ENCODE measurements at places on chromosomes 13 and 19.
A peak's percentile ranks its signal among the peaks of the same experiment; 100 is the strongest.

DNA sequence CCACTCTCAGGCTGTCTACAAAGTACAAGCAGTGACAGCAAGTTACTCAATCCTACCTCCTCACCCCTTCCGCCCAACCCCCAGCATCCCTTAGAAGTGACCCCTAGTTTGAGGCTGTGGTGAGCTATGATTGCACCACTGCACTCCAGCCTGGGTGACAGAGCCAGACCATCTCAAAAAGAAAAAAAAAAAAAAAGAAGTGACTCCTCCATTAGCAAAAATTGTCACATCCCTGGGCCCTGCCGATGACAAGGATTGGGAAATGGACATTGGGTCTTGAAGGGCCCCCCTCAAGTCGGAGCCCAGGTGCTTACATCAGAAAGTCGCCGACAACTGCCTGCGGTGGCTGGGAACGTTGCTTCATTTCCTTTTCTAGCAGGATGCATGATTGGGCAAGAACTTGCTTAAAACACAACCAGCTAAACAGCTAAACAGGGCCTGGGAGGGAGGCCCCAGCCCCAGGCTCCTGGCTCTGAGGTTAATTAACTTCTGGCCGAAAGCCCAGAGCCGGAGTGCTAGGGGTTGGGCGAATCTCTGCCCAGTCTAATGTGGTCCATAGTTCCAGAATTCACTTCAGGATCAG, 15.3 kb downstream of the RAB3D start:
- DNase-seq, result peak; percentile 47

GRCh38 chr19:43464134-43464775, 1.2 kb downstream of the LYPD3 start:
- DNase-seq, result no peak

- DNase-seq, result no peak
These were observed 11.3 kb downstream of the DCAF15 start for GRCh38 chr19:13963603-13964105.

GRCh38 chr19:49387936-49388372, at the start of gene KASH5:
Gene KASH5, plus strand, starts transcription at chr19:49388249. Its CDS starts 2,635 bp downstream, at chr19:49390884.
- DNase-seq, result peak; percentile 62

DNA sequence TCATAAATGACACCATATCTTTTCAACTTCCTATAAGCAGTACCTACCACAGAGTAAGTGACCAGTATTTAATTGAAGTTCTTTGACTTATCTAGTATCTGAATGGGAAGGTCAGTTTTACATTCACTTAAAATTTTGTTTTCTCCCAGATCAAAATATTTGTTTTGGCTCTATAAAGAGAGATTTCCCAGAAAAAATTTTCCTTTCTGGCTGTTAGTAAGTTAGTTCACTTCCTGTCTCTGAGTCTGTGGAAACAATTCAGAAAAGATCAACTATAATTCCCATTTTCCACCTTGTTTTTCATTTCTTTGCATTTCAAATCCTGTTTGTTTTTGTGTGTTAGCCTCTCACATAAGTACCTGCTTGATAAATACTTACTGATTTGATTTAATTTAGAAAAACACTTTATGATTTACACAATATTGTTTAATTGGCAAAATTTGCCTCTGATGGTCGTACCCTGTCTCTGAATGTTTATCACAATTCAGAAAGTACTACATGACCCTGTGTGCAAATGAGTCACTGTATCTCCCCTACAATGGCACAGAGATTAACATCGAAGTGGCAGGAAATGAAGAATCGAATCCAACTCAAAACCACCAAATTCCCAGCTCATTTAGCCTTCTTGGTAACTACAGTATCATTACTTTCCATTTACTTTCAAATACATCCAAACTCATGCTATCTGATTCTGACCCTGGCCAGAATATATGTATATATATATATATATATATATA, 15.4 kb upstream of the MED4 start:
- DNase-seq, result no peak

- no peak for DNase-seq
These were observed 4.7 kb downstream of the CSNK1A1L start for GRCh38 chr13:37100731-37101130.

DNA sequence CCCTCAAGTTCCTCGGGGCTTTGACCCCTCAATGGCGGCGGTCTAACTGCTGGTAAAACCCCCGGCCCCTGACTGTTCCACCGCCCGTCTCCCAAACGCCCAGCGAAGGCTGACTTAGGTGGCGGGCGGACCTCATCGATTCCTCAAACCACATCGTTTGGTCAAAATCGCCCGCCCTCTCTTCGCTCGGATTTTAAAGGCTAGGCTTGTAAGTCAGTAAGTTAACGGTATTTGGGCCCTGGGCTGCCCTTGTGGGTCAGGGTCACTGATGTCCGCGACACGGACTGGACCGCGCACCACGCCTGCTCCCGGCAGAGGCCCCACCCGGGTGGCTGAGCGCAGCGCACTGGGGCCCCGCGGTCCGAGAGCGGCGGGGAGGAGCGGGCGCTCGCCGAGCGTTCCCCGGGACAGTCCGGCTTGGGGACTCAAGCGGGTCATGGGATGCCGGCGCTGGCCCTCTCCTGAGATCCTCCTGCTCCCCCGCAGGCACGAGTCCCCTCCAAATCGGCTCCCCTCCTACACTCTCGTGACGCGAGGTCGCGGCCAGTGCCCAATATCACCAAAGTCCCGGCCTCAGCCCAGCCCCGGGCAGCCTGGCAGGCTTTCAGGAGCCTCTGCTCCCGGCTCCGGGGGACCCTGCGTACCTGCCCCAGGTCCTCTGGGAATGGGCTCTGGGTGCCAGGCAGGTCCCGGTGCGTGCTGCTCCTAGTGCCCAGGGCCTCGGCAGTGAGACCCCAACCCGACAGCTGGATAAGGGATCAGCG, 1.0 kb downstream of the FLT1 start:
- DNase-seq, result no peak

GRCh38 chr13:72983085-72983768, 75.6 kb upstream of the KLF5 start:
- no peak for DNase-seq

- DNase-seq, result no peak
These were observed 3.0 kb downstream of the ANGPTL4 start for GRCh38 chr19:8366961-8367326.

DNA sequence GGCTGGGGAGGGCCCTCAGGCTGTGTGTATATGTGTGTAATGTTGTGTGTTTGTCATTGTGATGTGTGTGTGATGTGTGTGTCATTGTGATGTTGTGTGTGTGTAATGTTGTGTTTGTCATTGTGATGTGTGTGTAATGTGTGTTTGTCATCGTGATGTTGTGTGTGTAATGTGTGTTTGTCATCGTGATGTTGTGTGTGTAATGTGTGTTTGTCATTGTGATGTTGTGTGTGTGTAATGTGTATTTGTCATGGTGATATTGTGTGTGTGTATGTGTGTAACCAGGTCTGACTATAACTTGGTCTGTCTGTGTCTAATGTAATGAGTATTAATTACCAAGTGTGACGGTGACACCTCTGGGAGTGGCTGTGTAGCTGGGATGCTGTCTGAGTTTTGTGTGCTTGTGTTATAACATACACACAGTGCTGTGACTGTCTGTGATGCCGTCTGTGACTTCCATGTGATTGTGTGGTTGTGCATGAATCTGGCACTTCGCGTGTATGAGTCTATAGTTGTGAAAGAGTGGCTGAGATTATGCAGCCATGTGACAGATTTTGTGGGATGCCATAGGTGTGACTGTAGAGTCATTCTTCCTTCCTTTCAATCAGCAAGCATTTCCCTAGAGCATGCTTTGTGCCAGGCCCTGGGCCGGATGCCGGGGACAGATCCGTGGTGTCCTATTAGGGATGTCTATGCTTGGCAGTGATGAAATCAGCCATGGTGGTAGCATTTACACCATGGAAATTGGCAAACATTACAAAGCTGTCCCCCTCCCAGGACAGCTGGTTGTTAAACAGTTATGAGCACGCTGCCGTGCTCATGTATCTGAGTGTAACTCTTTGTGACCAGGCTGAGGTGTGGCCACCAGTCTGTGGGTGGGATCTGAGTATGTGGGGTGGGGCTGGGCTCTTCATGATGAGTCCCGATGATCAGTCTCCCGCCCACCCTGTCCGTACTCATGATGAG, 6.4 kb downstream of the TNFSF14 start:
- DNase-seq, result no peak

GRCh38 chr19:2223959-2224358, 12.2 kb downstream of the PLEKHJ1 start:
- no peak for DNase-seq

GRCh38 chr19:9130965-9131364, 4.2 kb upstream of the OR7G3 start:
- DNase-seq, result no peak

DNA sequence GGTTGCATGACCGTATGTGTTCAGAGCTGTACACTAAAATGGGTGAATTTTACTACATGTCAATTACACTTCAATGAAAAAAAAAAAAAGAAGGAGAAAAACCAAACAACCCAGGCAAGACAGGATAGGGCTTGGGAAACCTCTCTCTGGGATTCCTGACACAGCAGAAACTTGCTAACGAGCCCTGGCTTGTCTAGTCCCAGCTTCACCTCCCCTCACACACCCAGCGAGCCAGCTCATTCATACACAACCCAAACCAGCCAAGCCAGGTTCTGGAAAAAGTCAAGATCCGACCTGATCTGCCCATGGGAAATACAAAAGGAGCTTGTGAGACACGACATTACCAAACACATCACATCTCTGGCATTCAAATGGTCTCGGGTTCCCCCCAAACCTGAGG, 3.7 kb upstream of the TECR start:
- no peak for DNase-seq

- no peak for DNase-seq
These were observed 9.2 kb downstream of the PLPP2 start for GRCh38 chr19:281992-282391.

DNA sequence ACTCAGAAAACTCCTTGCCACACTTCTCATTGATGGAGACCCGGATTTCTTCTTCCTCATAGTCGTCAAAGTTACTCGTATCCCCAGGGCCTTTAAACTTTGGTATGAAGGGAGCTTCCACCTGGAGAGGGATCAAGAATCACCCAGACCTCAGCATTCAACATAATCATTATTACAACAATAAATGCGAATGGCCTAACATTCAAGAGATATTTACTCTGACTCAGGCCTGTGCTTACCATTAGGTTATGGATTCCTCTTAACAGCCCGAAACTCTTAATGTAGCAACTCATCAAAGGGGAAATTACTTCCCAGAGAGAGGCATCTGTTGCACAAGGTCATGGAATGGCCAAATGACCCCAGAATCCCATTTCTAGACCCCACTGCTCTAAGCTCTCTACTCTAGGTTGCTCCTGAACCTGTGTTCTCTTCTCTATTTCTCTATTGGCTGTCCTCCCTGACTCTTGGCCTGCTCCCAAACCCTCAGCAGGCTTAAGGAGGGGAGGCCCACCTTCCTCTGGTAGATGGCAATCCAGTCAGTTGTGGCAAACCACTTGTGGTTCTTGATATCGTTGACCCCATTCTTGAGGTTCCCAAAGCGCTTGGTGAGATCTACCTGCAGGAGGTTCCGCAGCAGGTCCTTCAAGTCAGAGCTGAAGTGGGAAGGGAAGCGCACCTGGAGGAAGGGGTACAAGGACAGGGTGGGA, 2.7 kb upstream of the SAMD1 start:
- DNase-seq, result no peak

- no peak for DNase-seq
These were observed 610.4 kb downstream of the TBC1D4 start for GRCh38 chr13:74871369-74872070.

GRCh38 chr13:33743438-33744368, 74.2 kb upstream of the RFC3 start:
- DNase-seq, result peak; percentile 18

GRCh38 chr13:67366533-67366932, 136.4 kb upstream of the PCDH9 start:
- DNase-seq, result peak; percentile 14

DNA sequence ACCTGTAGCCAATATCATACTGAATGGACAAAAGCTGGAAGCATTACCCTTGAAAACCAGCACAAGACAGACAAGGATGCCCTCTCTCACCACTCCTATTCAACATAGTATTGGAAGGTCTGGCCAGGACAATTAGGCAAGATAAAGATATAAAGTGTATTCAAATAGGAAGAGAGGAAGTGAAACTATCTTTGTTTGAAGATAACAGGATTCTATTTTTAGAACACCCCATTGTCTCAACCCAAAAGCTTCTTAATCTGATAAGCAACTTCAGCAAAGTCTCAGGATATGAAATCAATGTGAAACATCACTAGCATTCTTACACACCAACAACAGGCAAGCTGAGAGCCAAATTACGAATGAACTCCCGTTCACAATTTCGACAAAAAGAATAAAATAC, 17.8 kb upstream of the CCNA1 start:
- DNase-seq, result no peak

GRCh38 chr19:16385821-16386220, 61.2 kb downstream of the KLF2 start:
- DNase-seq, result no peak

DNA sequence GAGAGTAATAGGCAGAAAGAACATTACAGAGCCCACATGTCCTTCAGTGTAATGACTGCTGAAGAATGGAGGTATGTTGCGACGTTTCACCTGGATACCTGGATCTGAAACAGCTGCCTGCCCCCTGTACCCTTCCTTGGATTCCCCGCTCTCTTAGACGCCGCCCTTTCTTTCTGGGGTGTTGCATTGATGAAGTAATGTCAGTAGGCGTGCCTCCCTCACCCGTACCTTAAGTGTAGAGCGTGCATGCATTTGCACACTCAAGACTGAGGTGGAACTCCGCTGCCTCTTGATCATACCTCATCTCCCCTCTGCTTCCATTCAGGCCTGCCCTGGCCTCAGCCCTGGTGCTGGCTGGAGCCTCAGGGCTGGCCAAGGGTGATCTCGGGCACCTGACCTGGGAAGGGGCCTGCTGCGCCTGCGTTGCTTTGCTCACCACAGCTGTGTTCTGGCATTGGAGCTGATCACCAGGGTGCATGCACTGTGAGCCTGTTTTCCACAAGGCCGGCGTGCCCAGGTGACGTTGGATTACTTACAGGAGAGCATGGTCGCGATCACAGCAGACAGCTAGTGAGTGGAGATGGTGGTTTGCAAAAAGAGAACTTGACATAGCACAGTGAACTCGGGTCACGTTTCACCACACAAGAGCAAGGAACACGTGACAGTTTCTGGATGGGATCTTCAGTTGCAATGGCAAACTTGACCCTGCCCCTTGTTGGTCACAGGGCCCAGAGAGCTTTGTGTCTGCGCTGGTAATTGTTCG, 99.0 kb downstream of the ARHGEF7 start:
- DNase-seq, result no peak

- DNase-seq, result no peak
These were observed 103.4 kb downstream of the TM9SF2 start for GRCh38 chr13:99604636-99605035.

DNA sequence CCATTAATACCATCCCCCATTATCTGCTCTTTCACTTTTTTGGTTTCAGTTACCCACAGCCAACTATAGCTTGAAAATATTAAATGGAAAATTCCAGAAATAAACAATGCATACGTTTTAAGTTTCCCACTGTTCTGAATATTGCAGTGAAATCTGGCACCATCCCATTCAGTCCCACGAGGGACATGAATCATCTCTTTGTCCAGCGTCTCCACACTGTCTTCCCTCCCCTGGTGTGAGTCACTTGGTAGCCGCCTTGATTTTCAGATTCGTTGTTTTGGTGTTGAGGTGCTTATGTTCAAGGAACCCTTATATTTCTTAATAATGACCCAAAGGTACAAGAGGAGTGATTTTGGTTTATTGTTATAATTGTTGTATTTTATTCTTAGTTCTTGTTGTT, 246.1 kb downstream of the DCT start:
- DNase-seq, result no peak

GRCh38 chr13:20439261-20439660, 86.4 kb downstream of the CRYL1 start:
- DNase-seq, result no peak
